ENCODE measurements at places on chromosomes 7 and 10.

DNA sequence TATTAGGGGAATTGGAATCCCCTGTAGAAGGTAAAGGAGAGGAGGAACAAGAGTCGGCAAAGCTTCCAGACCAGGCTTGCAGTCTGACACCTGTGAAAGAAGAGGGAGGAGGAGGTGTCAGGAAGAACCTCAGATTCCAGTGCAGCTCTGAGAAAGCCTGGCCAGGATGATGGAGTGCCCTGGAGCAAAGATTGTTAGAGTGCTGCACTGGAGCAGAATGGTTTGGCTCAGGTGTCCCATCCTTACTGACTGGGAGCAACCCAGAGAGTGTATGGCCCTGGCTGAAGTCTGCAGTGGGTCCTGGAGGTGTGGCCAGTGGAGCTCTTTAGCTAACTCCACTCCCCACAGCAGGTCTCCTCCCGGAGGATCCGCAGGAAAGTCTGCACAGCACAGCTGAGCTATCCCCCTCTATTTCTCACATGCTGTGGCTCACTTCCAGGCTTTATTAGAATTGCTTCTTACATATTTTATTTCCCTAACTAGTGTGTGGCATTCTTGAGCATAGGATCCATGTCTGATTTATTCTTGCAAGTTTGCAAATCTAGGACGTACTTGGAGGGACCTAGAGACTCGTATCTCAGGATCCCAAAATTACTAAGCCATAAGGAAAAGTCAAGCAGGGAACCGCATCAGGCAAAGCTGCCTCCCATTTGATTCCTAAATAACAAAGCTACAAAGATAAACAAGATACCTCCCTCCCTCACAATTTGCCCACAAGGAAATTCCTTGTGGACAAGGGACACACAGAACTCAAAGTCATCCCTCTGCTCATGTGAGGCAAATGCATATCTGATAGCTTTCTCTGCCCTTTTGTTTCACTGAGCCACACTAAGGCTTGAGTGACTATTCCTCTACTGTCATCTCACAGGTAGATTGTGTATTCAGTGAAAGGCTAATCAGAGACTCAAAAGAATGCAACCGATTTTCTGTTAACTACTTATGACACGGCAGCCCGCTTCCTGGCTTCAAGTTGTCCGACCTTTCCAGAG is 58.8 kb downstream of the VIM start:
- peaks cover 50% of the 10 kb centered on the region for H3K27me3 ChIP-seq
- no peak overlapping the region for H3K27ac ChIP-seq
- H3K36me3 ChIP-seq: peaks cover 6% of the 10 kb centered on the region
- no peak for DNase-seq
- no peaks in the 10 kb centered on the region for H3K4me1 ChIP-seq

- no peak overlapping the region for H3K4me3 ChIP-seq
- H3K27ac ChIP-seq: no peak overlapping the region
- H3K36me3 ChIP-seq: no peaks in the 10 kb centered on the region
- no peak for DNase-seq
- H3K27me3 ChIP-seq: no peaks in the 10 kb centered on the region
- no peaks in the 10 kb centered on the region for H3K4me1 ChIP-seq
Observed at GRCh38 chr7:33195264-33195663, 65.9 kb downstream of the BBS9 start.

DNA sequence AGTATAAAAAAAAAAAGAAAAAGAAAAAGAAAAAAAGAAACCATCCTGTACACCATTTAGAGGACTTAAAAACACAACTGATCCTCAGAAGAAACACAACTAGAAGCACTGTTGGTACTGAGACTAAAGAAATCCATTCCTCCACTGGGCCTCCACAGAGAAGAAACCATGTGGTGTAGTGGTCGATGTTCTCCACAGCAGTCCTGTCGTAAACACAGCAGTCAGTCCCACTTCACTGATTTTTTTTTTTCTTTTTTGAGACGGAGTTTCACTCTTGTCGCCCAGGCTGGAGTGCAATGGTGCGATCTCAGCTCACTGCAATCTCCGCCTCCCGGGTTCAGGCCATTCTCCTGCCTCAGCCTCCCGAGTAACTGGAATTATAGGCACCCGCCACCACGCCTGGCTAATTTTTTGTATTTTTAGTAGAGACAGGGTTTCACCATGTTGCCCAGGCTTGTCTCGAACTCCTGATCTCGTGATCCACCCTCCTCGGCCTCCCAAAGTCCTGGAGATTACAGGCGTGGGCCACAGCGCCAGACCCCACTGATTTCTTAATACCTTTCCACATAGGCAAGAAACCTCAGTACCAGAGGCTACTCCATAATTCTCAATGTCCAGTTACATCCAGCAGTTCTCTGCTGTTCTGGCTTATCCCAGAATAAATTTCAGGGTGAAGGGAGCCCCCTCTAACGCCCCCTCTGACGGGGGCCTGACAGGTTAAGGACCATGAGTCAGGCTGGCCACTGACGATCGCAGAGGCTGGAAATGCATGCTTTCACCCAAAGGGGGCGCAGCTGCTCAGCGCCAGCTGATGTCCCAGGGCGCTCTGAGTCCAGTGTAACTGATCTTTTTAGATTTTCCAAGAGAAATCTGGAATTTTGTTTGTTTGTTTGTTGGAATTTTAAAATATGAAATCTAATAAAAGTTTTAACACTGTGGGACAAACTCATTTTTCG is 24.8 kb upstream of the FFAR4 start:
- H3K27me3 ChIP-seq: peaks cover 17% of the 10 kb centered on the region
- H3K4me3 ChIP-seq: no peak overlapping the region
- peak; percentile 51 for DNase-seq
- no peak overlapping the region for H3K27ac ChIP-seq
- no peaks in the 10 kb centered on the region for H3K4me1 ChIP-seq

DNA sequence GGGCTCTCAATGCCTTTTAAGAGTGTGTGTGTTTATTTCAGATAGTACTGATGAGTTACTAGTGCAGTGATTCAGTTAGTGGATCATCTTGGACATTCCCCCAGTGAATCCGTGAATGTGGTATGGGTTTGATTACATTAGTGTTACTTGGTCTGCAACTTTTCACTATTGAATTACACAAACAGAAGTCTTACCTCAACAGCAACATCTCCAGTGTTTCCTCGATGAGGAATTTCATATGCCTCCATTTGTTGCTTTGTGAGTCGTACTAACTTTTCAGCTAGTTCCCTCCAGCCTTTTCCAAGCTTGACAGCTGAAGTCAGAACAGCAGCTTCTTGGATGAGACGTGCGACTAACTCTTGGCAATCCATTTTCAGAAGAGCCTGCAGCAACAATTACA is 63.2 kb downstream of the MACC1 start:
- no peak for DNase-seq
- H3K4me1 ChIP-seq: peaks cover 13% of the 10 kb centered on the region
- no peaks in the 10 kb centered on the region for H3K36me3 ChIP-seq
- no peaks in the 10 kb centered on the region for H3K27me3 ChIP-seq
- no peak overlapping the region for H3K4me3 ChIP-seq

GRCh38 chr10:127193125-127193524 is 3.3 kb downstream of the INSYN2A start:
- H3K27me3 ChIP-seq: peaks cover 60% of the 10 kb centered on the region
- H3K36me3 ChIP-seq: no peaks in the 10 kb centered on the region
- peaks cover 5% of the 10 kb centered on the region for H3K4me1 ChIP-seq
- no peak overlapping the region for H3K27ac ChIP-seq
- H3K4me3 ChIP-seq: no peak overlapping the region

- no peaks in the 10 kb centered on the region for H3K4me1 ChIP-seq
- no peak overlapping the region for H3K4me3 ChIP-seq
- H3K27me3 ChIP-seq: peaks cover 16% of the 10 kb centered on the region
- H3K36me3 ChIP-seq: no peaks in the 10 kb centered on the region
- no peak overlapping the region for H3K27ac ChIP-seq
- no peak for DNase-seq
Observed at GRCh38 chr10:16392531-16393069, 44.2 kb upstream of the PTER start.

GRCh38 chr10:29598851-29599311 is 35.9 kb downstream of the SVIL start:
- H3K36me3 ChIP-seq: no peaks in the 10 kb centered on the region
- H3K4me3 ChIP-seq: no peak overlapping the region
- DNase-seq: no peak
- peak overlapping the region; percentile 81 for H3K27ac ChIP-seq
- no peaks in the 10 kb centered on the region for H3K27me3 ChIP-seq
- H3K4me1 ChIP-seq: peaks cover 33% of the 10 kb centered on the region

- H3K36me3 ChIP-seq: no peaks in the 10 kb centered on the region
- H3K4me1 ChIP-seq: peaks cover 20% of the 10 kb centered on the region
- peaks cover 95% of the 10 kb centered on the region for H3K27me3 ChIP-seq
- H3K4me3 ChIP-seq: peak overlapping the region; percentile 79
- no peak overlapping the region for H3K27ac ChIP-seq
Observed at GRCh38 chr10:93074597-93075368, 1.1 kb downstream of the CYP26A1 start.

DNA sequence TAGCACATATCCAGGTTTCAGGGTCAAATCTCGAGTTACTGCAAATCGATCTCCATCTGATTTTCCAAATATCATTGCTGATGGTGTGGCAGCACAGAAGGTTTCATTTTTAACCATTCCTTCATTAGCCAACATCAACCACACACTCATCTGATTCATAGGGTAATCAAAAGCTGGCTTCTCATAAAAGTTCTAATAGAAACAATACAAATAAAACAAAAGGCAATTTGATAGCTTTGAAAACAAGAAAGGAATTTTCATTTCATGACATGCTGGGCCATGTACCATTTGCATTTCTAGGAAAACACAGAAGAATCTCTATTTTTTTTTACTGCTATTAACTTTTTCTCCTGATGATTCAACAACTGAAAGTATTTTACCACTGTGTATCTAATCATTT is 147.7 kb upstream of the SLC26A5 start:
- H3K4me1 ChIP-seq: no peaks in the 10 kb centered on the region
- no peak overlapping the region for H3K27ac ChIP-seq
- no peak overlapping the region for H3K4me3 ChIP-seq
- no peaks in the 10 kb centered on the region for H3K36me3 ChIP-seq

DNA sequence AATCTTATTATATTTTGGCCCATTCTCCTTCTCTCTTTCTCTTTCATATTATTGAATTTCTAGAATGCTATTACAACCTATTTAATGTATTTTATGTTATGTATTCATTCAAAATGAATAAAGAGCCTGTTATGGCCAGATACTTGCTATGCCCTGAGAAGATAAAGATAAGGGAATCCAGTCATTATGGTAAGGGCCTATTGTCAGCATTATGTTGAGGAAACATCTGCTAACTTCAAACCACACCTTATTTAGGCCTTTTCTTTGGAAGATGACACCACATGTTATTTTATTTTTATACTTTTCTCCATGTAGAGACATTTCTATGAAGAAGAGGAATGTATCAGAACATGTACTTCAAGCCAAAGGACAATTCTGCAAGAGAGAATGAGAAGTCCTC is 60.5 kb upstream of the MPP7 start:
- DNase-seq: no peak
- H3K27me3 ChIP-seq: peaks cover 2% of the 10 kb centered on the region
- H3K27ac ChIP-seq: no peak overlapping the region
- H3K36me3 ChIP-seq: no peaks in the 10 kb centered on the region
- H3K4me3 ChIP-seq: no peak overlapping the region

DNA sequence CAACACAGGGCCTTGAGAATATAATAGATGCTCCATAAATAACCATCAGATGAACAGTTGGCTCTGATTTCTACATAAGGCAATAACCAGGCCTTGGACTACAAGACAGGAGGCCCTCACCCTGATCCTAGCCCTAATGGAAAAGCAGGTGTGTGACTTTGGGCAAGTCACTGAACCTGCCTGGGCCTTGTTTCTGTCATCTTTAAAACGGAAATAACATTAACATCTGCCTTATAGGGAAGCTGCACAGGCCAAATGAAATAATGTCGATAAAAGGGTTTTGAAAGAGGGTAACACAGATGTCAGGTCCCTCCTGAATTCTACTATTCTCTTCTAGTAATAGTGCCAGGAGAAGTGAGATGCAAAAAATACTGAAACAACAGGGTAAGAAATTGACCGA is 20.7 kb downstream of the PIK3AP1 start:
- DNase-seq: no peak
- no peaks in the 10 kb centered on the region for H3K4me1 ChIP-seq
- no peak overlapping the region for H3K4me3 ChIP-seq
- H3K27ac ChIP-seq: no peak overlapping the region
- no peaks in the 10 kb centered on the region for H3K27me3 ChIP-seq

GRCh38 chr7:7521259-7521658 is 14.4 kb downstream of the COL28A1 start:
- H3K27ac ChIP-seq: no peak overlapping the region
- no peaks in the 10 kb centered on the region for H3K27me3 ChIP-seq
- no peak overlapping the region for H3K4me3 ChIP-seq
- H3K36me3 ChIP-seq: no peaks in the 10 kb centered on the region

- no peak overlapping the region for H3K27ac ChIP-seq
- peaks cover 39% of the 10 kb centered on the region for H3K4me1 ChIP-seq
- no peaks in the 10 kb centered on the region for H3K27me3 ChIP-seq
Observed at GRCh38 chr10:63260860-63261251, 127.7 kb downstream of the NRBF2 start.

- peaks cover 49% of the 10 kb centered on the region for H3K4me1 ChIP-seq
- no peak overlapping the region for H3K4me3 ChIP-seq
- peak overlapping the region; percentile 60 for H3K27ac ChIP-seq
- no peak for DNase-seq
- H3K27me3 ChIP-seq: no peaks in the 10 kb centered on the region
- H3K36me3 ChIP-seq: no peaks in the 10 kb centered on the region
Observed at GRCh38 chr7:69840248-69840647, 242.0 kb downstream of the AUTS2 start.

DNA sequence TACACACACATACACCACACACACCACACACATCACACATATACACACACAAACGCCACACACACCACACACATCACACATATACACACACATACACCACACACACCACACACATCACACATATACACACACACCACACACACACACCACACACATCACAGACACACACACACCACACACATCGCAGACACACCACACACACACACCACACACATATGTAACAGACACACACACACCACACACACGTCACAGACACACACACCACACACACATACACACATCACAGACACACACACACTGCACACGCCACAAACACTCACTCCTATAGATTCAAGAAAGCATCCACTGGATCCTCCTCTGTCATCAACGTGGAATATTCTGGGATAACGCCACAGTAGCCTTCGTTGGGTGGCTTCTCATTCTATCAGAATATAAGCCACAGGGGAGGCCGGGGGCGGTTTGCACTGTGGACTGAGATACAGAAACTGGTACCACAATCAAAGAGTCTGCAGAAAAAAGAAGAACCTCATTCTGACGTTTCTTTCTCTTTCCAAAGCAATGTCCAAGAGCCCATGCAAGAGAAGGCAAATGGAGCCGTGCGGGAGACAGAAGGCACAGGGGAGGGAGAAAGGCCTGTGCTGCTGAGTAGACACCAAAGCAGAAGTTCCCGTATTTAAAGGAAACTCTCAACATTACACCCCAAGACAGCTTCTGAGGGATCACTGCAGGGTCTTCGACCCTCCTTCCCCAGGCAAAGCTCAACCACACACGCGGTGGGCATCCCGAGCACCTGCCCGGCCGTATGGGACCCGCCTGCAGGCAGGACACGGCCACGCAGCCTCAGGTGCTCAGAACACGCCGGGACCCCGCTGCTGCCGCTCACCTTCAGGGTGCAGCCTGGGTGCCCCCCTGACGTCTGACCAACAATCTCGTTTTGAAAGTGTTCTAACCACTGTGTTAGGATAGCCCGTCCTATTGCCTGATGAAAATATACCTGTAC is 321.2 kb downstream of the DNAJB6 start:
- no peak overlapping the region for H3K4me3 ChIP-seq
- H3K27me3 ChIP-seq: no peaks in the 10 kb centered on the region
- no peak overlapping the region for H3K27ac ChIP-seq
- H3K4me1 ChIP-seq: peaks cover 8% of the 10 kb centered on the region

Data from neural crest cell (in vitro differentiated cells).